ENCODE measurements at places on chromosomes 4 and X. TPM values are rescaled to one million over a fixed set of nuclear protein-coding genes. Genes with fewer than 3 reads are reported as not detected.

The HSD17B13 gene
- polyA plus RNA-seq, result 0.08 TPM

The ZCCHC18 gene
- polyA plus RNA-seq, result 0.71 TPM

The RBMXL3 gene
- not detected for polyA plus RNA-seq

The CPLX1 gene
- polyA plus RNA-seq, result 0.74 TPM

The ASB9 gene
- polyA plus RNA-seq, result 0.88 TPM

The DIPK2B gene
- polyA plus RNA-seq, result 3.7 TPM

The CFAP47 gene
- not detected for polyA plus RNA-seq

The PGAM4 gene
- polyA plus RNA-seq, result not detected

The STARD8 gene
- polyA plus RNA-seq, result 0.75 TPM

The FOXO4 gene
- polyA plus RNA-seq, result 8.4 TPM

The XK gene
- polyA plus RNA-seq, result 1.5 TPM
